Stimulated activated CD4-positive, alpha-beta T cell treated with anti-CD3 and anti-CD28 coated beads, Interleukin-1b, Interleukin-23, amount 100 ng/mL, for 48 hours (primary cell): ENCODE measurements at places on chromosomes 2 and 18.

DNA sequence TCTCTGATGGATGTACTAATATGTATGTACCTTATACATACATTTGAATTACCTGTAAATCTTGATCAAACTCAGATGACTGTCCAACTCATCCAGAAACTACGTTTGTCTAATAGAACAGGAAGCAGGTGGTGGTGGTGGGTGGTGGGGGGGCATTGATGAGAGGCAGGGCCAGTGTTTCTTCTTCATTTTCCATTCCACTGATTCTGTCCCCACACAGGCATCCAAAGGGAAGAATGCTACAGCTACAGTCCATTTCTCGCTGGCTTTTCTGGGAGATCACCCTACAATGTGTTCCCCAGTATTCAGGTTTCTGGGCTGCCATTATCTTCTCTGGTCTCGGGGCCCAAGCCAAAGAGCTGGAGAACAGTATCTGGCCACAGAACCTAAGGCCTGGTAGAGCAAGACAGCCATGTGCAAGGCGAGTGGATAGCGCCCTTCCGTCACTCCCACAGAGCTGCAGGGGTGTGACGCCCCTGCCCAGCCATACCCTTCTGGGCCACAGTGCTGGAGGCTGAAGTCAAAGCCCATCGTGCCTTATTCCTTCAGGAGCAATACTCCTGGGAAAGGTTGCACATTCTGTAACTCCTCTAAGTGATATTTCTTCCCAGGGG, 54.5 kb downstream of the BCL11A start:
- no peak for DNase-seq

DNA sequence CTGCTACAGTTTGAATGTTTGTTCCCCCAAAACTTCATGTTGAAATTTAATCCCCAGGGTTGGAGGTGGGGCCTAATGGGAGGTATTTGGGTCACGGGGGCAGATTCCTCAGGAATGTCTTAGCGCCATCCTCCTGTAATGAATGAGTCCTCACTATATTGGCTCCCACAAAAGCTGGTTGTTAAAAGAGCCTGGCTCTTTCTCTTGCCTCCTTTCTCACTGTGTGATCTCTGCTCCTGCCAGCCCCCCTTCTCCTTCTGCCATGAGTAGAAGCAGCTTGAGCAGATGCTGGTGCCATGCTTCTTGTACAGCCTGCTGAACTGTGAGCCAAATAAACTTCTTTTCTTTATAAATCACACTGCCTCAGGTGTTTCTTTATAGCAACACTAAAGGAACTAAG, 721.0 kb upstream of the PKDCC start:
- DNase-seq: no peak

- no peak for DNase-seq
These were observed at the start of gene FBLN7 for GRCh38 chr2:112138159-112139032. TSS of gene FBLN7 (plus strand) at chr2:112138385. CDS start at chr2:112138656, 271 bp downstream.

GRCh38 chr18:79900610-79901570, 50.6 kb downstream of the SLC66A2 start:
- no peak for DNase-seq

DNA sequence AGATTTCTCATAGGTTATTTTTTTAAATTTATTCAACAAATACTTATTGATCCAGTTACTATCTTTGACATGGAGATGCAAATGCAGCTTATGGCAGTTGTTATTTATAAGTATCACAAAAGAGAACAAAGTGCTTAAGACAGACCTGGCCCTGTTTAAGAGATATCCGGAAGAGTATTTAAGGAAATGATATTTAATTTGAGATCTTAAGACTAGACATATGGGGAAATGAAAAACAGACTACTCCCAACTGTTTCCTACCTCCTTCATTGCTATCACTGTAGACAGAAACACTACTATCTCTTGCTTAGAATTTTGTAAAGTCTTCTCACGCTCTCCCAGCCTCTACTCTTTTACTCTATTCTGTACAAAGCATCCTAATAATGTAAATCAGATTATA, 36.0 kb downstream of the RPRD1A start:
- no peak for DNase-seq

GRCh38 chr2:109427661-109428091, 186.1 kb downstream of the SEPTIN10 start:
- no peak for DNase-seq

- DNase-seq: no peak
These were observed 69.6 kb downstream of the PTGR3 start for GRCh38 chr18:75139226-75139911.

- peak; percentile 72 for DNase-seq
These were observed 114.0 kb downstream of the FAM210A start for GRCh38 chr18:13612196-13612997.

- no peak for DNase-seq
These were observed 24.5 kb upstream of the ALPP start for GRCh38 chr2:232354069-232354468.

DNA sequence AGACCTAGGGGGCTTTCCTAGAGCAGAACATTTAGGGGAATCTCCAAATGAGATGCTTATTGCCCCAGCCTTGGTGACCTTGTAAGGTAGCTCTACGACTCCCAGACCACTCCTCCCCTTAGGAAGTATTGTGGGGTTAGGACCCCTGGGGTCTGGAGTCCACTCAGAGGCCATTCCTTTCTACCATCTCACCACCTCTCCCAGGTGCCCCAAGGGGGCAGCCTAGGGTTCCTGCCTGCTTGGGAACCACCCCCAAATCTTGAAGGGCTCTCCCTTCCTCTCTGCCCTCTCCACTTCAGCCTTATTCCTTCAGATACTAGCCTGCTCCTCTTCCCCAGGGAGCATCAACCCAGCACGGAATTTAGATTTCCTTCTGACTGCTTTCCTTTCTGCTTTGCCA, 17.5 kb upstream of the EXOC6B start:
- DNase-seq: no peak

DNA sequence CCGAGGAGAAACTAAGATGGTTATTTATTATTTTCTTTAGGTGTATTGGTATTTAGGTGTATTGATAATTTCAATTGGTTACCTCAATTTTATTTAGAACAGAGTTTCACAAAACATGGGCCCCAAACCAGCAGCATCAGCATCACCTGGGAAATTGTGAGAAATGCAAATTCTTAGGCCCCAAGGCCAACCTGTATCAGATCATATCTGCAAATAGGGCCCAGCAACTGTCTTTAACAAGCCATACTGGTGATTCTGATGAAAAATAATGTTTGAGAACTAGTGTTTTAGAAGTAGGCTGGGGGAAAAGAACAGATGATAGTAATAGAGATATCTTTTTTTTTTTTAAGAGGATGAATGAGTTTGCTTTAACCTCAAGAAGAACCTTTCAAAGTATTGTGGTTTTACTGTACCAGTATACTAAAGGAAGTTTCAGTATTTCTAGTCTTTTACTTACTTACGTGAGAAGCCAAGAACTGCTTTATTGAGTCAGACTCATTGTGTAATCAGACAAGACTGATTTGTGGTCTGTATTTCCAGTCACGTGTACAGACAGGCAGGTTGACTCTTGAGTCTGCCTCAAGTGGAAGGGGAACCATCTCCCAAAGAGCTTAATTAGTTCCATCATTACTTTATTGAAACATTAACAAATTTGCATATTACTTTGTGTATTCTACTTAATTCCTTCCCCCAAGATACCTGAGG, 60.4 kb upstream of the GAREM1 start:
- DNase-seq: no peak

DNA sequence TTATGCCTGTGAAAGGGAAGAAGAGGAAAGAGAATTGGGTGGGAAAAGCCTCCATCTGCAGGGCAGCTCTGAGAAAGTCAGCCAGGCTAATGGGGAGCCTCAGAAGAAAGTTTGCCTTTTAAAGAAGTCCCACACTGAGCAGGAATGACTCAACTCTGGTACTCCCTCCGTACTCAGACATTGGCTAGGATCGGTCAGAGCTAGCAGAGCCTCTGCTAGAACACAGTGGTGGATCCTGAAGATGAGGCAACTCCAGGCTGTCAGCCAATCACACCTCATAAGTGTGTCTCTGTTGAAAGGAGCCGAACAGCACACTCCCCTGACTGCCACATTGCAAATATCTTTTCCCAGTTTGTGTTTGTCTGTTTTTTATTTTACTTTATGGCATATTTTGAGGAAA, 96.9 kb downstream of the HNRNPLL start:
- no peak for DNase-seq

DNA sequence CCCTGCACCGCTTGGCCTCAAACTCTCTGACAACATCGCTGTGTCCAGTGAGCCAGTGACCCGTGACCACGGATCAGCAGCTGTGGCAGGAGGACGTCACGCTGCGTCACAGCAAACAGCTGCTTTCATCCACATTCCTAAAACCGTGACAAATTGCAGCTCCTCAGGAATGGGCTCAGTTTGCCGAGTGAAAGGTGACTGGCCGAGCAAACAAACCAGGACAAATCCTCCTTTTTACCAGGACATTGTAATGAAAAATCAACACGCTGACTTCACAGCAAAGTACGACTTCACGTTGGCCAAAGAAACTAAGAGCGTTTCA, 57.6 kb downstream of the PXDN start:
- no peak for DNase-seq

DNA sequence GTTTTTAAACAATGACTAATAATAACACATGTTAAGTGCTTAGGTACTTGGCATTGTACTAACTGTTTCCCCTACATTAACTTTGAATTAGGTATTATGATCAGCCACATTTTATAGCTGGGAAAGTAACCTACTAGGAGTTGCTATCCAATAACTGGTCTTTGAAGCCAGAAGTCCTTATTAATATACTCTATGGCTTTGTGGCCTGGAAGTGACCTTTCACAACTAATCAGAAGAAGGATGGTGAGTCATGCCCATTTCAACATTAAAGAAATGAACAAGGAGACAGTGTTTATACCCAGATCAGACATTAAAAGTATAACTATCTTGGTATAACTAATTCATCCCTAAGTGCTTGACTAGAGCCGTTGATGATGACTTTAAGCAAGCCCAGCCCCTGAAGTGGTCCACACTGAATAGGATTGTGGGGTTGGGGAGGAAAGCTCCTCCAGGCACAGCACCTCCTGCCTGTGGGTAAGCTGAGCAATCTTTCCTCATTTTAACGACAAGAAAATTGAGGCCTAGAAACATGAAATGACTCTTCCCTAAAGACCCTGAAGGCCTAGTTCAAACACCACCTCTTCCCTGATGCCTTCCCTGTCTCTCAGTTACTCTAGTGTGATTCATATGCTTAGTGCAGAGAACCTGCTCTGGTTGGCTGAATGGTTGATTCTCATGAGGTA, 71.6 kb upstream of the RFX8 start:
- DNase-seq: no peak

DNA sequence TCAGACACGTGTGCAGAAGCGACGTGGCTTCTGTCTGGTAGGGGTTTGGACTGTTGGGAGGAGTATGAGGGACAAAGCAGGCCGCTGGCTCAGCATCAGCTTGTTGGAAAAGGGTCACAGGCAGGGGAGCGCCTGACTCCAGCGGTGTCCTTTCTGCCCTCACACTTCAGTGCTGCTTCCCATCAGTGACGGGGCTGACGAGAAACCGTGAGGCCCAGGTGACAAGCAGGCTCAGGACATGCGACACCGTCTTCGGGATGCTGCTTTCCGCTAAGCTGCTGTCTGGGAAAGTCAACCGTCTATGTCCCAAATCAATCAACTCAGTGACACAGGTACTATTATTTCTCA, 90.5 kb downstream of the USP40 start:
- DNase-seq: no peak

GRCh38 chr2:20282916-20283592, 58.1 kb upstream of the SDC1 start:
- DNase-seq: no peak

DNA sequence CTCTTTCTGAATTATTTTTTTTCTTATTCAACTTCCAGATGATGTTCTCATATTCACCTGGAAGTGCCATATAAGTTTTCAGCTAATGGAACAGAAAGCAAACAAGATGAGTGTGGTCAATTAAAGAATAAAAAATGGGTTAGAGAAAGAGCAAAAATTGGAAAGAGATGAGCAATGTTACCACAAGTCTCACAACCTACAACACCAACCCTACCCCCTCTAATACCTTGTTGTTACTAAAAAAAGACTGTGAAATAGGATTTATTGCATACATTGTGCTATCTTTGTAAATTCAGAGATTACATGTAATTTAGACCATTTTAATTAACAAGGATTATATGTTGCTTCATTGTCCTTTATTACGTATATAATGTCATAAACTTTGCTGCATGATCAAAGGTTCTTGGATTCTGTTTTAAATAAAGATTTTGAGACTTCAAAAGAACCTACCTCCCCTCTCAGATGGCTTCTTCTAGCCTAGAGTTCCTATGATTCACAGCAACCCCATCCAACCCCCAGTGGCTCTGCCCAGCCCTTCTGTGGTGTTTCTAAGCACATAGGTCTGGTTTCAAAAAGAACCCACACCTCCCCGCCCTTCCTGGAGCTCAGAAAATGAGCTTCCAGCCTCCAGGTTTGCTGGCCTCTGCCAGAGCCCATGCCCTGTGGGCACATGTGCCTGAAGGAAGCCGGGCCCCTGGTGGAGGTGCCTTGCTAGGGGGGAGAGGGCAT, 24.7 kb downstream of the LGALSL start:
- DNase-seq: no peak

GRCh38 chr2:224596289-224596688, 11.1 kb upstream of the CUL3 start:
- no peak for DNase-seq

- no peak for DNase-seq
These were observed 1225.6 kb downstream of the LRP1B start for GRCh38 chr2:140905083-140905781.

DNA sequence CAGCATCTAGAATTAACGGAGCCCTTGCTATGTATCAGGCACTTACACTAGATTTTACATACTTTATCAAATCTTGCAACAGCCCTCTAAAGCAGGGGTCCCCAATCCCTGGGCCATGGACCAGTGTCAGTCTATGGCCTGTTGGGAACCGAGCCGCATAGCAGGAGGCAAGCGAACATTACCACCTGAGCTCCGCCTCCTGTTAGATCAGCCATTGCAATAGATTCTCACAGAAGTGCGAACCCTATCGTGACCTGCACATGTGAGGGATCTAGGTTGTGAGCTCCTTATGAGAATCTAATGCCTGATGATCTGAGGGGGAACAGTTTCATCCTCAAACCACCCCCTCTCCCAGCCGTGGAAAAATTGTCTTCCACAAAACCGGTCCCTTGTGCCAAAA, 13.4 kb downstream of the DNAJB2 start:
- DNase-seq: no peak

- no peak for DNase-seq
These were observed 82.4 kb upstream of the KLHL29 start for GRCh38 chr2:23302591-23302990.
